ENCODE measurements at places on chromosomes 16 and 17.

- no peak for DNase-seq
Measured at GRCh38 chr17:77763023-77763422, 195.5 kb upstream of the TNRC6C start.

DNA sequence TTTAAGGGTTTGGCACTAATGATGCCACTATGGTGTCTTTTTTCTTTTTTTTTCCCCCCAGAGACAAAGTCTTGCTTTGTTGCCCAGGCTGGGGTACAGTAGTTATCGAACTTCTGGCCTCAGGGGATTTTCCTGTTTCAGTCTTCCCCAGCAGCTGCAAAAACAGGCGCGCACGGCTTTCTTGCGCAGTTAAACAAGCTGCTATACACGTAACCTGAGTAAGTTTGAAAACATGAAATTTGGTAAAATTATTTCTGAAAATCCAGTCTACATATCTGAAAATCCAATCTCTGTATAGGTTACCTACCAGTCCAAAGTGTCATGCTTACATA is 11.8 kb downstream of the TEX14 start:
- no peak for DNase-seq

DNA sequence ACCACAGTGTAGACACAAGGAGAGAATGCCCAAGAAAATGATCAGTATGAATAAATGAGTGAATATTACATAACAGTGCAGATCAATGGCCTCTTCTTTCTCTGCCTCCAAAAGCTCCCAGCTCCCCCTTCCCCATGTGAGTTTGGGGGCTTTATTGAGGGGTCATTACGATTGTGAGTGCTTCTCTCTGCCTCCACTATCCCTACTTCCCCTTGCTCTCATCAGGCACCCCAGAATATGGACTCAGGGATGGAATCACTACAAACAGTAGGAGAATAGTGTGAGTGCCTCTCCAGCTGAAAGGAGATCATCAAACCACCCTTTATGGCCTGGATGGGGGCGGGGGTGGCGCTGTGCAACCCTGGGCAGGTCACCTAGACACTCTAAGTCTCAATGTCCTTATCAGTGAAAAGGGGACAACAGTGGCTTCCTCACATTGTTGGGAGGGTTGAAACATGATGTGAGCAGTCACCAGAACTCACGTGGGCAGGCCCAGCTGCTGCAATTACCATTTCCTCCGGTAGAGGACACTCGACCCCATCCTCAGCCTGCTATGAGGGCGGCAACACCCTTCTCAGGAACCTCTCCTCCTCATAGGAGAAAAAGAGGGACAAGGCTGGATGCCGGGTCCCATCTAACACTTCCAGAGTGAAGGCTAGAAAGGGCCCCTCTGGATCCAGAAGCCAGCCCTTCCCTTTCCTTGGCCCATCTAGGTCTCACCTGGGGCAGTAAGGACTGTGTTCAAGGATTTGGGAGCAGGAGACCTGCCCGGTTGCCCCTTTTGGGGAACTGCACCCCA is 2.1 kb upstream of the EPOP start:
- DNase-seq = no peak

DNA sequence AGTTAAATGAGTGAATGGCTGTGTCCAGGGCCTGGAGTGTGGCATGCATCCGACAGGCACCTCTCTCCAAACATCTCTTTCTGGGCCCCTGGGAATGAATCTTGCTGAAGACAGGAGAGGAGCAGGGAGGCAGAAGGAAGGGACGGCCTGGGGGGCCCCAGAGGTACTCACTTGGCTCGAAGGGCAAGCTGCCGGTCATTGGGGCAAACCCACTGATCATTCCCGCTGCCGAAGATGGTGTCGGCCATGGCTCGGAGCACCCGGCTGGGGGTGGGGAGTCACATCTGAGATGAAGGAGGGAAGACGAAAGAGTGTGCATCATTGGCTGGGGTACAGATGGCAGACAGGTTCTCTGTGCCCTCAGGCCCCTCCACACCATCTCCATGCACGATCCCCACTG is 25.3 kb downstream of the RPH3AL start:
- no peak for DNase-seq

GRCh38 chr17:65053354-65053881 is 3.1 kb downstream of the GNA13 start:
- DNase-seq = no peak

DNA sequence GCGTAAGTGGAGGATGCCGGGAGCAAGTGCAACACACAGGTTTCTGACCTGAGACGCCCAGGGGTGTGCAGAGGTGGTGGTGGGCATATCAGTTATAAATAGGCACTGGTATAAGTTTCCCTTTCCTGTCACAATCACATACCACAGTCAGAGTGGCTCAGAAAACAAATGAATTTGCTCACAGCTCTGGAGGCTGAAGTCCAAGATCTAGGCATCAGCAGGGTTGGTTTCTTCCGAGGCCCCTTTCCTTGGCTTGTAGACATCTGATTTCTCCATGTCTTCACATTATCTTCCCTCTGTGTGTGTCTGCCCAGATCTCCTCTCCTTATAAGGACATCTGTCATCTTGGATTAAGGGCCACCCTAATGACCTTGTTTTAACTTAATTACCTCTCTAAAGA is 250.5 kb upstream of the TNRC6C start:
- DNase-seq = no peak

- no peak for DNase-seq
Measured at GRCh38 chr17:45436625-45437464, 4.2 kb upstream of the ARHGAP27 start.

DNA sequence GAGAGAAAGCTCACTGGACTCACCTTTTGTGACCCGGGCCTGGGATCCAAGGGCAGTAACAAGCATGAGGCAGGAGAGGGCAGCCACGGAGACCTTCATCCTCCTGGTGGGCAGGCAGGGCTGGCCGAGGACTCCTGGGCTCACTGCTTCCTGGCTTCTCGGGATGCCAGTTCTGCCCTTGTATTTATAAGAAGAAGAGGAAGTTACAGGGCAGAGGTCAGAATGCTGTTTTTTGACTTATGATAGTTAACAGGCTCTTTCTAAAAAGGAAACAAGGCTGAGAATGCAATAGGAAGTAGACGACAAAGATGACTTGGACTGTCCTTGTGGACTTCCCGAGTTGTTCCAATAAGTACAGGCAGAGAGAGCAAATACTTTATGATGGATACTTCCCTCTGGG is at the start of gene CCL23:
Gene CCL23, minus strand, starts transcription at position 174 of the 400 bp plus-strand sequence. Its CDS starts 75 bp downstream, at position 99.
- DNase-seq = no peak

DNA sequence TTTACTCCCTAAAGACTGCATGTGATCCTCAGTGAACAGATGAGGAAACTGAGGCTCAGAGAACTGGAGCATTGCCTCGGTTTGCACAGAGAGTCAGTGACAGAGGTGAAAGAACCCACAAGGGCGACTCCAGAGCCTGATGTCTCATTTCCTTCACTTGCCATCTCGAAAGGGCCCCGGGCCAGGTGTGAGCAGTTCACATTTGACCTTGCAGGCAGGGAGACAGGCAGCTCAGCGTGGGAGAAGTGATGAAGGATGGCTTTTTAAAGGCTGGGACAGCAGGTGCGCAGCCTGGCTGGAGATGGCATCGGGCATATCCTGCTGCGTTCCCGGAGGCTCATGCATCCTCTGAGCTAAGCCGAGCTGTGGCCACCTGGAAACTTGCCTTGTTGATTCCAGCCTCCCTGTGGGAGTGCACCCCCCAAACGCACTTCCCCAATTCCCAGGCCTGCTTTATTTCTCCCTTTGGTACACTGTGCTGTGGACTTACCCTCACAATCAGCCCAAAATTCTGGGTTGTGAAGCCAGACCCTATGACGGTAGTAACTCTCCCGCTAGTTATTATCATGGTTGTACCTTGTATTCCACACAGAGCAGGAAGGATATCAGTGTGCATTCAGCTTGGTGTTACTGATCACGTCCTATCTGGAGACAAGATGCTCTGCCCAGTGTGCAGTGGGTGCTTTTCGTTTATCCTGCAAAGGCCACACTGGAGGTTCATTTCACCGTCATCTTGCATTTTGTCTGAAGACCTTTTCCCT is 753.2 kb upstream of the EEF2KMT start:
- no peak for DNase-seq

GRCh38 chr17:72953621-72954020 is 138.9 kb downstream of the SLC39A11 start:
- no peak for DNase-seq

DNA sequence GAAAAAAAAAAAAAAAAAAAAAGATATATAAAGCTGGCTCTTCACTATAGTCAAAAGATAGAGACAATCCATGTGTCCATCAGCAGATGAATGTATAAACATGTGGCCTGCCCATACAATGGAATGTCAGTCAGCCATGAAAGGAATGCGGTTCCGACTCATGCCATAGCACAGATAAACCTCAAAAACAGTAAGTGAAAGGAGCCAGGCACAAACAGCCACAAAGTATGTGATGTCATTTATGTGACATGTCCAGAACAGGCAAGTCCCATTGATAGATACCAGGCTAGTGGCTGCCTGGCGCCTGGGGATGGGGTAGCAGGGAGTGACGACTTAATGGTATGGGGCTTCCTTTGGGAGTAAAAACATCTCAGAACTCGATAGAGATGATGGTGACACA is 155.7 kb downstream of the CMIP start:
- no peak for DNase-seq

- DNase-seq = no peak
Measured at GRCh38 chr17:65780111-65780510, 218.7 kb upstream of the AXIN2 start.

GRCh38 chr16:10738231-10739077 is 5.2 kb upstream of the NUBP1 start:
- no peak for DNase-seq

- no peak for DNase-seq
Measured at GRCh38 chr17:82964851-82965341, 114.5 kb upstream of the METRNL start.

GRCh38 chr17:18967916-18968315 is 16.0 kb downstream of the SLC5A10 start:
- no peak for DNase-seq

DNA sequence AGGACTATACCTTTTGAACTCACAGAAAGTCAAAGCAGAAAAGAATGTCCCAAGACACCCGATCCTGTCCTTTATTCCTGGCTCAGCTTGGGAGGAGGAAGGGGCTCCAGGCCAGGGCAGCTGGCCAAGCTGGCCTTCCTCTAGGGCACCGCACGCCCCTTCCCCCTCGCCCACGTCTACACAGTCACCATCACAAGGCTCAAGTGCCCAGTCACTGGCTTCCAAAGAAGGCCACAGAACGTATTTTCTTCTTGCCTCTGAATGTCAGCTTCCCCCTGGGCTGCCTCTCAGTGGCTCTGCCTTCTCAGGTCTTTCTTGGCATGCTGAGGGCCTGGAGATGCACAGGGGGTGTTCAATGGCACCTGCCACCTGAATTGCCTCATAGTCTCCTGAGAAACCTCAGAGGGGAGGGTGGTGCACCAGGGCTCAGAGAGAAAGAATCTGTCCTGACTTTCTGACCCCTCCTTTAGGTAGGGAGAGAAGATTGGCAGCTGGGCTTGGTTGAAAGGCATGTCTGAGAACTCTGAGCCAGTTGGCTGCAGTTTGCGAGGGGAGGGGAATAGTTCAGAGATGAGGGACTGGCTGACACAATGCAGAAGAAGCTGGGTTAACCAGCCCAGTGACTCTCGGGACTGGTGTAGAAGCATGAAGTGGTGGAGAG is 2.1 kb downstream of the DHRS11 start:
- DNase-seq = no peak

- no peak for DNase-seq
Measured at GRCh38 chr17:81339191-81339533, 44.1 kb upstream of the SLC38A10 start.

- DNase-seq = no peak
Measured at GRCh38 chr17:83086907-83087787, 7.7 kb downstream of the METRNL start.

- DNase-seq = no peak
Measured at GRCh38 chr17:935485-935884, 44.1 kb downstream of the NXN start.

GRCh38 chr16:10308305-10309193 is 77.3 kb upstream of the ATF7IP2 start:
- no peak for DNase-seq

GRCh38 chr16:78684655-78685375 is 585.4 kb downstream of the WWOX start:
- DNase-seq = no peak

GRCh38 chr17:49382556-49382955 is 20.5 kb upstream of the ZNF652 start:
- no peak for DNase-seq

DNA sequence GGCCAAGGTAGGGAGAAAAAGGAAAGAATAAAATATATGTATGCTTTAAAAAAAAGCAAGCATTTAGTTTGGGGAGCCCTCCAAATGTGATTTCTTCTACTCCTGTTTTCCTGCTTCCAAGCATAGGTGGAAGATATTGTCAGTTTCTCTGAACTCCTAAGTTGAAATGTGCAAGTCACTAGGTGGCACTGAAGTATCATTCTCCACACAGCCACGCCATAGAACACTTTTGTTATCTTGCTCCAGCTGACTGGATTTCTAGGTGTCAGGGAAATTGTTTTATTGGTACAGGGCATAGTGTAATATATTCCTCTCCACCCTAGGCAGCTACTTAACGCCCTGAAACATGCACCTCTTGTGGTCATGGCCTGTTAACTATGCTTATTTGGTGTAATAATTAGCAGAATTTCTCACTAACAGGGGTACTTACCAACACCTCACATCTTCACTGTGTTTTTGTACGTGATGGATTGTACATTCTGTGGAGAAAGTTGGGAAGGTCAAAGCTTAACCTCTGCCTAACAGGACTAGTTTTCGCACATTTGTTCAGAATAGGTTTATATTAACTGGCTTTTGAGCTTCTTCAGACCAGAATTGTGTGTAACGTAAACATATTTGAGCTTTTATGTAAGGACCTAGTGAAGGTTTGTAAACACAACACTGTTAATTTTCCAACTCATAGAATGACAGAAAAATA is 69.3 kb downstream of the FTO start:
- no peak for DNase-seq

- no peak for DNase-seq
Measured at GRCh38 chr17:153851-154250, 16.5 kb downstream of the SCGB1C2 start.

GRCh38 chr16:46583036-46583435 is 38.1 kb downstream of the SHCBP1 start:
- DNase-seq = no peak

- DNase-seq = no peak
Measured at GRCh38 chr17:57569853-57570252, 175.2 kb downstream of the CCDC182 start.

- no peak for DNase-seq
Measured at GRCh38 chr17:47760409-47761140, 27.5 kb downstream of the TBX21 start.

GRCh38 chr17:64390044-64390443 is 616 bp downstream of the PECAM1 start:
- no peak for DNase-seq

All from cortex of kidney (tissue), 1 donor.